Mesenteric fat pad (tissue), 1 donor: ENCODE measurements at places on chromosomes 2 and 18. TPM values are rescaled to one million over a fixed set of nuclear protein-coding genes. Genes with fewer than 3 reads are reported as not detected.

- no peak for DNase-seq
These were observed 472 bp downstream of the SLC20A1 start for GRCh38 chr2:112646102-112646719.

DNA sequence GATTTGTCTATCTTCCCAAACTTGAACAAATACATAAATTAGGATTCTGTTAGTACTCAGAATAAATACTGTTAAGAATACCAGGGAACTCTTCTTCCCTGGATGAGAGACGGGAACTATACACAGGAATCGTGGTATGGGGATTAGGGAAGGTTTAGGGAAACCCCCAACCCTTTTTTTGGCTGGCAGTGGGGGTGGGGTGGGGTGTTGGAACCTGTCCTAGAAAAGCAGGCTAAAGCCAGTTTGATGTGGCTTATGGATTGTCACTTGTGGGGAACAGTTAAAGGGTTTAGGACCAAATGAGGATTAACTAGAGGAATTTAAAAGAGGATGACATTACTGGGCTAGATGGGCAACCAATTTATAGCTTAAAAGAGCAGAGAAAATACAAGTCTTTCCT lies 1.8 kb downstream of the SLC4A10 start:
- no peak for DNase-seq

- no peak for DNase-seq
These were observed 70.6 kb downstream of the EMILIN2 start for GRCh38 chr18:2917259-2918047.

GRCh38 chr2:3450385-3451010 lies 68.8 kb downstream of the ADI1 start:
- DNase-seq, result peak; percentile 60

DNA sequence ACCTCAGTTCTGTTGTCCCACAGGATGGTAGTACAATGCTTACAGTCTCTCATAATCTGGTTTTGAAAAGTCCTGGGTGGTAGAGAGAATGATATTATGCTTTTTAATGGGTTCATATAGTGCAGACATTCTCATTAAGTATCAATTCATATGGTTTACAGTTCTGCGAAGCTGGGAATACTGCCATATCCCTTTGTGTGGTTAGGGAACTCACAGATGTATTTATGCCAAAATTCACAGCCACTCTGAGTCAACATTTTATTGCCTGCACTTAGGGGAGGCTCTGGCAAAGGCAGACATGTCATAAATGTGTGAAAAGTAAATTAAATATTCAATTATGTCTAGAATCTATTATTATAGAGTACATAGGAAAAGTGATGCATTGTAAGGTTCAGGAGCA lies 808.2 kb downstream of the SUCLG1 start:
- no peak for DNase-seq

Gene CIB4
- total RNA-seq, result not detected

Gene ZNF521
- 20.4 TPM for total RNA-seq
